ENCODE measurements at places on chromosomes 7 and 10.

DNA sequence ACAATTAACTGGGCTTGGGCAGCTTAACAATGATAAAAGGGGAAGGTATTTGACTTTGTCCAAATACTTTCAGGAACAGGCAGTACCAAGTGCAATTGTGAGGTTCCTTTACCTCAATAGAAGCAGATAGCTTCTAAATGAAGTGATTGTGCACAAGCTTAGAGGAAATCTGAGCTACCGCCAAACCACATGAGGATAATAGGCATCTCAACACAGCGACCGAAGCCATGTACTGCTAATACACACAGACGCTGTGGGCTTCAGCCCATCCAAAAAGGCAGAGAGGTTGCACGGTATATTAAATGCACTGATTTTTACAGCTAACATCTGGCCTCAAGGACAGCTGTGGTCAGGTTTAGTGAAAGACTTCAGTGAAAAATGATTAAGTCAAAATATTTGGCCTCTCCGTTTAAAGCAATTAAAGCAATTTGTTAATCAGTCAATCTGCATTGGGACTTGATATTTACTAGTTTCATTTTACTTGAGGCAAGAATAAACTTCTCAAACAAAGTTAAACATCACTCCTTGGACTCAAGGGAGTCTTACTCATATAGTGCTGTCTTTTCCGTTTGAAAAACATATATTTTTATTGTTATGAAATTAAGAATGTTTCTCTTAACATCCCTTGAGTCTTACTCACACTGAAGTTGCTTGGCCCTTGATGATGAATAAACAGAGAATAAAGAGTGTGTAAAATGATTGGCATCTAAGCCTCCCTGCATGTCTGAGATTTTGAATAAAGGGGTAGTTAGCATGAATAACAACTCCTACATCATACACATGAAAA, 306.3 kb downstream of the C7orf25 start:
- no peak for DNase-seq

GRCh38 chr7:70725448-70725847, 406.5 kb upstream of the GALNT17 start:
- DNase-seq, result no peak

DNA sequence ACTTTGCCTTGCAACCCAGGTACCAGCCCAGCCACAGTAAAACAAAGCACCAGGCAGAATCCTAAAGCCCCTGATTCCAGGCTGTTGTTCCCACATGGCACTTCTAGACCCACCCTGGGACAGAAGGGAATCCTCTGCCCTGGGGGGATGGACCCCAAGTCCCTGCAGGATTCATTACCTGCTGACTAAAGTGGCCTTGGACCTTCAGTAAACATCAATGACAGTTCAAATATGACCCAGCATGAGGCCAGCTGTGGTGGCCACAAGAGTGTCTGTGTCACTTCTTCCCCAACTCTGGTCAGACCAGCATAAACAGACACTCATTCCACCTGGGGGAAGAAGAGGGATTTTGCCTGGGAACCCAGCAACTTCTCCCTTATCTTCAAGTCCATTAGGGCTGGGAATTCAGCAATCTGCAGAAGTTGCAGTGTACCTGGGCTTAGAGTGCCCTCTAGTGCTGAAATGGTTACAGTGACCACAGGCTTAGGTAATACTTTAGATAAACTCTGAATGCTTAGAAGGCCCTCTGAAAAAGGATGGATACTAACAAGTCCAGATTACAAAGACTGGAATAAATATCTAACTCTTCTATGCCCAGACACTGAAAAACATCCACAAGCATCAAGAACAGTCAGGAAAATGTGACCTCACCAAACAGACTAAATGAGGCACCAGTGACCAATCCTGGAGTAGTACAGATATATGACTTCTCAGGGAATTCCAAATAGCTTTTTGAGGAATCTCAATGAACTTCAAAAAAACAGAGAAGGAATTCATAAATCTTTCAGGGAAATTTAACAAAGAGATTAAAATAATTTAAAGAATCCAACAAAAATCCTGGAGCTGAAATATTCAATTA, 108.5 kb upstream of the TMEM168 start:
- DNase-seq, result no peak

DNA sequence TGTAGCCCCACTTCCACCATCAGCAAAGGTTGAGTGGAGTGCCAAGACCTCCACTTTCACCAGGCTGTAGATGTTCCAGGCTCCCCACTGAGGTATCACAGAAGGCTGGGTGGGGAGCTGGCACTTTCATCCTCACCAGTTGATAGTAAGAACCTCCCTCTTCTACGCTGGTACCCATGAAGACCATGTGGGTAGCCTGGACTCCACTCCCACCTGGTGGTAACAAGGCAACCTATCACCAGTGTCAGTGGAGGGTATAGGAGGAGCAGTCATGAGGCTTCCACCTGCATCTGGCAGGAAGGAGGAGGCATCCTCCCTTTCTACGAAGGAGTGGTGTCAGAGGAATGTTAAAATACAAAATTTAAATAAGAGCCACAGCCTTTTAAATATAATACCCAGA, 4.4 kb downstream of the SMIM30 start:
- DNase-seq, result no peak

DNA sequence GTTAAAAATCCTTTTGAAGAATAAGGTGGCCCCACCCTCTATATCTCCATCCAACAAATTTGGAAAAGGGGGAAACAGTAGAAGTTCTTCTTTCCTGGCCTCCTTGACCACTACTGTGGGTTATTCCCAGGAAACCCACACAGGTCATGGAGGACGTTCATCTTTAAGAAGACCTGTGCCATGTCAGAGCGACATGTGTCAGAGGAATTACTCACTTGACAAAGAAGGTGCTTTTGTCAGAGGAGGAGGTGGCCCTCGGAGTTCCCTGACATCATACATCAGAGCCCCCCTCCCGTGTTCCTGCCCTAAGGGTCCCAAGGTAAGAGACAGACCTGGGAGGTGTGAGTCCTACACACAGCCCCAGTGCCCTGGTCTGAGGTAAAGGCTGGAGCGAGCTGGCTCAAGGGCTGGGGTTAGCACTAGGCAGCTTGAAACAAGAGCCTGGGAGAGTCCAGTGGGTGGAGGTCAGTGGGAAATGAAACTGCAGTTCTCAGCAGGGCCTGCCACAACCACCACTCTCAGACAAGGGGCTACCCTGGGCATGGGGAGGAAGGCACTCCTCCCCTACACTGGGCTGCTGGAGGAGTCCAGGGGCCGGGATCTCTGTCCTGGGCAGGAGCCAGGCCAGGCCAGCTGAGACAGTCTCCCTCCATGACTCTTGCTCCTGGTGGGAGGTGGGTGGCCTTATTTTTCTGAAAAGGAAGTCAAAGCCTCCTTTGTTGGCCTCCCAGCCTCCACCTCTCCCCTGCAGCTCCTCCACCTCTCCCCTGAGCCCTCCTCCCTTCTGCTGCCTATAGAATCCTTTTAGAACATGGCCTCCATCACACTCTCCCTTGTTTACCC, 21.8 kb upstream of the ZMIZ1 start:
- DNase-seq, result no peak

DNA sequence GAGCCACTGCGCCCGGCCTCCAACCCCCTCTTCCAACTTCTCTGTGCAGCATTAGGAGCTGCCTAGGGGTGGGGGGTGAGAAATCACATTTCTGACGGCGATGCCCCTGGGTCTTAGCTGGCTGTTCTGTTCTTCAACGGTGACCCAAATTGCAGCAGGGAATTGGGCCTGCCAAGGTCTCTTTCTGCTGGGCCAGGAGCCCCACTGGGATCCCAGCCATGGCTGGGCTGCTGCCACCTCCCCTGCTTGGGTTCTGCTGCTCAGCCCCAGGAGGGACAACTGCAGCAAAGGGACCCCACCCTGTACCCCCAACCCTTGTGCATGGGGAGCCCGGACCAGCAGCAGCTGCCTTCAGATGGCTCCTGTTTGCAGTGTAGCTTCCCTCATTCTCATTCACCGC, 43.7 kb upstream of the GNA12 start:
- no peak for DNase-seq

DNA sequence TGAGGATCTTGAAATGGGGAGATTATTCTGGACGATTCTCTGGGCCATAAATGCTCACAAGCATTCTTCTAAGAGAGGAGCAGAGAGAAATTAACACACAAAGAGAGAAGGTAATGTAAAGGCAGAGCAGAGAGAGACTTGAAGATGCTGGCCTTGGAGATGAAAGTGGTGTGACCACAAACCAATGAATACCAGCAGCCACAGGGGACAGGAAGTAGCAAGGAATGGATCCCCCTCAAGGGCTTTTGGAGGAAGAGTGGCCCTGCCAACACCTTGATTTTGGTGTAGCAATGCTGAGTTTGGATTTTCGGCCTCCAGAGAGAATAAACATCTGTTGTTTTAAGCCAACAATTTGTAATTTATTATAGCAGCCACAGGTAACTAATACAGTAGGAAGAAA, 1155.6 kb downstream of the TYW1 start:
- no peak for DNase-seq

- DNase-seq, result no peak
These were observed 350.7 kb upstream of the ZMIZ1 start for GRCh38 chr10:78718032-78718572.

DNA sequence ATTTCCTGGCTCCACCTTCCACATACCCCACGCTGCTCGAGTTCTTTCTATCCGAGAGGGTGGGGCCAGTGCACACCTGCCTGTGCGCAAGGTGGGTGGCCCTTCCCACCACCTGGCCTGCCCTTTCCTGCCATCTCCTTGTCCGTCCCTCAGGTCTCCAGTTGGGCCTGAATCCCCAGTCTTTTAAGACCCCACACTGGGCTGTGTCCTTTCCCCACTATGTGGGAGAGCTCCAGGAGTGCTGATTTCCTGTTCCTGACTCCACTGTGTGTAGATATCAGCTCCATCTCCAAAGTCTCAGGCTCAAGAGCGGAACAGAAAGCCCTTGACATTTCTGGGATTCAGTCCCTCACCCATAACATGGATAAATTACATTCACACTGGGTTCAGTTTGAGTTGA, 20.1 kb downstream of the LHPP start:
- DNase-seq, result no peak

DNA sequence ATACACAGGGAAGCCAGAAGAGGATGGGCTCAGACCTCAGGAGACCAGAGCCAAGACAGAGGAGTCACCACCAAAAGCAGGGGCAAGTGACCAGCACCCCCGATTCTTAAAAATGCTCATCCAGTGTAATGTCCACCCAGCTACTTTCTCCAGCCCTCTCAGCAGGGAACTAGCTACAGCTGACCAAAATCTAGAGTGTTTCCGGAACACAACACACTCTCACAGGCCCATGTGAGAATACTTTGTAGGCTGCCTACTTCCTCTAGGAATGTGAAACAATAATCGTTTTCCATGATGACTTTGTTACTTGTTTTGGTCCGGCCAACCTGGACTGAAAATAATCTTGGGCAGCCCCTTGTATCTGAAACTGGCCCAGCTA, 14.5 kb downstream of the PSAP start:
- no peak for DNase-seq

GRCh38 chr10:108582387-108582786, 1340.9 kb downstream of the XPNPEP1 start:
- no peak for DNase-seq

GRCh38 chr7:91156316-91157185, 107.7 kb upstream of the FZD1 start:
- no peak for DNase-seq

DNA sequence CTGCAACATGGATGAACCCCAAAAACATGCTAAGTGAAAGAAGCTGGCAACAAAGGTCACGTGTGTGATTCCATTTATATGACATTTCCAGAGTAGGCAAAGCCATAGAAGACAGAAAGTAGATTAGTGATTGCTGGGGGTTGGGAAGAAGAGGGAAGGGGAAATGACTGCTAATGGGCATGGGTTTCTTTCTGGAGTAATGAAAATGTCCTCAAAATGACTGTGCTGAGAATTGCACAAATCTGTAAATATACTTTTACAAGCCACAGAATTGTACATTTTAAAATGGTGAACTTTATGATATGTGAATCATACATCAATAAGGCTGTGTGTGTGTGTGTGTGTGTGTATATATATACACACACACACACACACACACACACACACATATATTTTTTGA, 15.8 kb downstream of the MMS19 start:
- no peak for DNase-seq

DNA sequence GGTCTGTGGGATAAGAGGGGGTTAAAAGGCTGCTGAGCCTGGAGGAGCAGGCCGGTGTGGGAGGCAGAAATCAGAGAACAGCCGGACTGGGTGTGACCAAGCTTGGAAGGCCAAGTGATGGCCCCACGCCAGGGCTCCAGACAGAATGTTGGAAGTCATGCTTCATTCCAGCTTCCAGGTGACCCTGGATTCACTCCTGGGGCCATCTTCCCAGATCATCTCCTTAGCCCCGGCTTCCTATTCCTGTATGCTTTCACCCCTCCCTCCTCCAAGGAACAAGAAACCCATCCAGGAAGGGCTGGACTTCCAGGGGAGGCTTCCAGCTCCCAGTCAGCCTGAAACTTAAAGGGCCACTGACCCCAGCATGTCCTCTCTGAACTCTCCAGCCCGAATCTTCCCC, 1.0 kb downstream of the INMT start:
- no peak for DNase-seq

- DNase-seq, result no peak
These were observed 17.4 kb upstream of the MRLN start for GRCh38 chr10:59770689-59771088.

DNA sequence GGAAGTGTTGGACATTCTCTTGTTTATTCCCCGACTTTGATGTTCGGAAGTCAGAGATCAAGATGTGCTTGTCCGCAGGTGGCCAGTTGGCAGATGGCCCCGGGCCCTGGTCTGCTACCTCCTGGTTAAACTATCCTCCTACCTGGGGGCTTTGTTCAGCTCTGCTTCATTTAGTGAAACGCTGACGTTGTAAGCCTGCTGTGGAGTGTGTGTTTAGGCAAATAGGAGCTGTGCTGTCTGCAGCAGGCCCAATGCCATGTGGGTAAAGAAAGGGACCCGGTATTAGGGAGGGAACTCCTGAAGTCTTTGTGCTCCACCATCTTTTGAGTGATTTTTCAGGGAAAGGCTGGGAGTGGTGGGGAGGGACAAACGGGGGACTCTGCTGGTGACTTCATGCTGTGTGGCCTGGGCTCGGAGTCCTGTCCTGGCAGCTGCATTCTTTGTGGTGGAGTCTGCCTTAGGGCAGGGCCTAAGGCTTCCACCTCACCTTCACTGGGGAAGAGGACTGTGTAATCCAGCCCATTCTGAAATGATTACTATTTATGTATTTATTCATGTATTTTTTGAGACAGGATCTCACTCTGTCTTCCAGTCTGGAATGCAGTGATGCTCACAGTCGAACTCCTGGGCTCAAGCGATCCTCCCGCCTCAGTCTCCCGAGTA, 171.1 kb upstream of the KLF6 start:
- no peak for DNase-seq

- no peak for DNase-seq
These were observed 152.9 kb downstream of the ARID5B start for GRCh38 chr10:62054408-62054807.

DNA sequence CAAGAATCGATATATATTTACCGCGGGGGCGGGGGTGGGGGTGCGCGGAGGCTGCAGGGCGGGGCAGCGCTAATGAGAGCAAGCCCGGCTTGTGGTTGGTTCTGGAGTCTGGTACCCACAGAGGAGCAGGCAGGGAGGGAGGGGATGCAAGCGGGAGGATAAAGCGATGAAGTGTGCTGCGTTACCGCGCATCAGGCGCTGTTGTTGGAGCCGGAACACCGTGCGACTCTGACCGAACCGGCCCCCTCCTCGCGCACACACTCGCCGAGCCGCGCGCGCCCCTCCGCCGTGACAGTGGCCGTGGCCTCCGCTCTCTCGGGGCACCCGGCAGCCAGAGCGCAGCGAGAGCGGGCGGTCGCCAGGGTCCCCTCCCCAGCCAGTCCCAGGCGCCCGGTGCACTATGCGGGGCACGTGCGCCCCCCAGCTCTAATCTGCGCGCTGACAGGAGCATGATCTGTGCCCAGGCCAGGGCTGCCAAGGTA, at the start of gene HECW1:
Gene HECW1 (plus strand): TSS at position 189 of the 482 bp plus-strand sequence. CDS start 131,259 bp downstream, outside the sequence.
- no peak for DNase-seq

GRCh38 chr7:26760501-26760900, 103.9 kb downstream of the SKAP2 start:
- no peak for DNase-seq
